ENCODE measurements at places on chromosomes 2 and 18. TPM values are rescaled to one million over a fixed set of nuclear protein-coding genes. Genes with fewer than 3 reads are reported as not detected.
A peak's percentile ranks its signal among the peaks of the same experiment; 100 is the strongest.

- no peak for DNase-seq
Measured at GRCh38 chr2:156537141-156537540, 101.0 kb downstream of the GPD2 start.

DNA sequence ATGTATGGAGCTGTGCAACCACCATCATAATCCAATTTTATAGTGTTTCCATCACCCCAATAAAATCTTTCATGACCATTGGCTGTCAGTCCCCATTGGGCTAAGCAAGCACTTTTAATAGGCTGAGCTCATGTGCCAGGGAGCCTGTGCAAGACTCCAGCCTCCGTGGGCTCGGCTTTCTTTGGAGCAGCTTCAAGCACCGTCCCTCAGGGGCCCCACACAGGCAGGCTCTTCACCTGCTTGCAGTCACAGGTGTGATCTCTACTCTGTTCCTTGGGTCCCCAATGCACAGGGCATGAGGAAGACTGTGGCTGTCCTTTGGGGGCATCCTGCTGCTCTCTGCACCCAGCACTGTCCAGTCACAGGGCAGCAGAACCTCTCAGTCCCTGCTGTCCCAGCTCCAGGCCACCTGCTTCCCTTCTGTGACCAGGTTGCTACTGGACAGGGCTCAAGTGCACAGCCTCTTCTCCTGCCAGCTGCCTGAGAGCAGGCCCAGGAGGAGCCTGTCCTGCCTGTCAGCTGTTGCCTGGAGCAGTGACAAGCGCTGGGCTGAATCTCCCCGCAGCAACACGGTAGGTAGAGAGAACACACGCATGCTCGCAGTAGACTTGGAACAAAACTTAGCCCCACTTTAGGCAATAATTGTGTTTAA, 40.7 kb upstream of the TMEM131 start:
- DNase-seq: no peak

- DNase-seq: no peak
Measured at GRCh38 chr18:35283923-35284794, 5.9 kb downstream of the ZSCAN30 start.

DNA sequence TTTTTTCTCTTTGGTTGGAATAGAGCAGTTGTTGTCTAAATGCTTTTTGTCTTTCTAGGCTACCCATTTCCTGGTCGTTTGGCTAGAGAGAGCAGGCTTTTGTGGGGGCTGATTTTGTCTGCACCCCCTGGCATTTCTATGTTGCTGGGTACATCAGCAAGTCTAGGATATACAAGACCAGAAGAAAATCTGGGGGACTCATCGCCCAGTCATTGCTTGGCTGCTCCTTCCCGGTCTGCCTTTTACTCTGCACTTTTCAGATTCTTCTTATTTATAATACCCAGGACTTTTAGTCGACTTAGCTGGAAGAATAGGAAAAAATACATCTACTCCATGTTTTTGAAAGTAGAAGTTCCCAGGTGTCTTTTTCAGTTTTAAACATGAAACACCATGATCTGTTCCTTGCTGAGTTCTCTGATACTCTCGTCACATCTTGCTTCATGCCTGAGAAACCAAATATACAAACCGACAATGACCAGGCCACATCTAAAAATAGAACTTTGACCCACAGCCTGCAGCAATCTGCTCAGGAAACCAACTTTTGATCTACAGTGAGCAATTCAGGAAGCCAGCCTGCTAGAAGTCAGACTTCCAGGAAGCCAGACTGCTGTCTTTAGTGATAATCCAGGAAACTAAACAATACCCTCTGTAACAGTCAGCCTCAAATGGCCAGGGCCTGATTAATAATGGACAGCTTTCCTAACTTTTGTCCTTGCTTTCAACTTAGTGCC, 163.8 kb upstream of the MEX3C start:
- DNase-seq: no peak

- DNase-seq: no peak
Measured at GRCh38 chr2:18247282-18248110, 313.0 kb downstream of the RDH14 start.

- DNase-seq: no peak
Measured at GRCh38 chr18:3526421-3527354, 76.7 kb downstream of the TGIF1 start.

The BZW1 gene
- polyA plus RNA-seq: 268 TPM

DNA sequence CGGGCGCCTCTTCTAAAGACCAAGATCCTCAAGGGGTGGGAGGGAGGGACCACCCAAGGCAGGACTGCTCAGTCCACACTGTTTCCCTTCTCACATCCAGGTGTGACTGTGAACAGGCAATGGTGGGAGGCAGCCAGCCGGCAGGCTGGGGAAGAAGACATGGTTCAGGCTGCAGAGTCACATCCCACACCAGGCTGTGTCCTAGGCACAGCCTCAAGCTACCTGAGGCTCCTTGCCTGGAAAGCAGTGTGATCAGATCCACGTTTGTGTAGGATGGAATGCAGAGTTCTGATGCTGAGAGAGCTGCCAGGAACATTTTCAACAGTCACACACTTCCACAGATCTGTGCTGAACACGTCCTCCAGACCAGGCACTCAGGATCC, 16.4 kb downstream of the SLC66A2 start:
- no peak for DNase-seq

The GKN1 gene
- polyA plus RNA-seq: not detected

- no peak for DNase-seq
Measured at GRCh38 chr18:12754511-12754910, 51.7 kb downstream of the PSMG2 start.

DNA sequence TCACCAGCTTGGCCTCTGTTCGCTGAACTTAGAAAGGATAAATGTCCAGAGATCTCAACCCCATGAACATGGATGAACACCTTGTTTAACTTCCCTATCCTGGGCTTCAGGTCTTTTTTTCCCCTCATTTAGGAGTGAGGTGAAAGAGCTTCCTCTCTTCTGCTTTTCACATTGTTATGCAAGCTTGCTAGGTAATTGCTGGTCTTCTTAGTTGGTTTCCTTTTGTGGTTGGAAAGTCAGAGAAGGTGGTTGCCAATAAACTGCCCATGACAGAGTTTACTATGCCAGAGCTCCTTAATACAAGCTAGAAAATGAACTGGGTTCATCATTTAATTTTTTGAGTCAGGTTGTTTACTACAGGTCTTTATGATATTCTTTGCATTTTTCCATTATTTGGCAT, 16.6 kb downstream of the SLC9A4 start:
- DNase-seq: no peak

DNA sequence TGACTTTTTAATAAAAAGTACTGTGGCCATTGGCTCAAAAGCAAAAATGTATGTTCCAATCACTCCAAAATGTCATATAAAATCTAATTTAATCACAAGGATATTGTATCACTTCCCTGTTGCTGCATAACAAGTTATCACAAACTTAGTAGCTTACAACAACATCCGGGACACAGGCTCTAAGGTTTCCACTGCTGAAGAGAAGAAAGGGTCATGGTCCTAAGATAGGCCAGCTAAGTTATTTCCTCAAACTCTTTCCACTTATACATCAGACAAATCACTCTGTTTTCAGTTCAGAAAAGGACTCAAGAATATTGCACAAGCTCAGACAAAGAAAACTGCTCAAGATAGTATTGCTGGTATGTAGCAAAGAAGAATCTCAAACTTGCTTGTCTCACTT, 78.5 kb upstream of the SULT1C3 start:
- DNase-seq: no peak

DNA sequence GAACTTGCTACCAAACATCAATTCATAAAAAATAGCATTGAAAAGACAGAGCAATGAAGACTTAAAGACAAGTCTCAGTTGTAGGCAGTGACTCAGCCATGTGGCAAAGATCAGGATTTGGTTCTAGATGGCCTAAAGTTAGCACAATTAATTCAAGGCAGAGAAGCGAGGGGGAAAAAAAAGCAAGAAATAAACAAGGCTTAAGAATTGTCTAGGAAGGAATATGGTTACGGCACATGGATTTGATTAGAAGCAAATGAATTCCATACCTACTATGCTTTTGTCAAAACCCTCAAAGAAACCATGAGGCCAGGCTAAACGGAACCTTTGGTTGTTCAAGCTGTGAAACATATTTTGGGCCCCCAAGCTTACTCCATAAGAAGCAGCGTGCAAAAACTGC, 362.2 kb upstream of the KCNH7 start:
- no peak for DNase-seq

DNA sequence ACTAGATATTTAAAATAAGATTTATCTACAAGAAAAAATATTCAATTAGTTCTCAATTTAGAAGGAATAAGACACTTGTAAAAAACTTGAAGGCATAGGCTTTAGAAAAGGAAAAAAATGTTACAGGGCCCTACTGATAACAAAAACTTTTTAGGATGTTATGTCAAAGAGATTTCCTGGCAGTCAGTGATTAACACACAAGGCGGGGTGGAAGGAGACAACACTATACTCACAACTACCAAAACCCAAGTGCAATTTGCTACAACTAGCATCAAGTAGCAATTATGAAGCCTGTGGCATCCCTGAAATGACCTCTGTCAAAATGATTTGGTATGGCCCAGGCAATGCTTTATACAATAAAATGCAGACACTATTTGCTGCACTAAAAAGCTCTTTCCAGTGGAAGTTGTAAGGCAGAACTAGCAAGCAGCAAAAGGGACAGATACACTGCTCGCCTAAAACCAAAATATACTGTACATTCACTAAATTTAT, 15.3 kb downstream of the STRN start:
- no peak for DNase-seq

DNA sequence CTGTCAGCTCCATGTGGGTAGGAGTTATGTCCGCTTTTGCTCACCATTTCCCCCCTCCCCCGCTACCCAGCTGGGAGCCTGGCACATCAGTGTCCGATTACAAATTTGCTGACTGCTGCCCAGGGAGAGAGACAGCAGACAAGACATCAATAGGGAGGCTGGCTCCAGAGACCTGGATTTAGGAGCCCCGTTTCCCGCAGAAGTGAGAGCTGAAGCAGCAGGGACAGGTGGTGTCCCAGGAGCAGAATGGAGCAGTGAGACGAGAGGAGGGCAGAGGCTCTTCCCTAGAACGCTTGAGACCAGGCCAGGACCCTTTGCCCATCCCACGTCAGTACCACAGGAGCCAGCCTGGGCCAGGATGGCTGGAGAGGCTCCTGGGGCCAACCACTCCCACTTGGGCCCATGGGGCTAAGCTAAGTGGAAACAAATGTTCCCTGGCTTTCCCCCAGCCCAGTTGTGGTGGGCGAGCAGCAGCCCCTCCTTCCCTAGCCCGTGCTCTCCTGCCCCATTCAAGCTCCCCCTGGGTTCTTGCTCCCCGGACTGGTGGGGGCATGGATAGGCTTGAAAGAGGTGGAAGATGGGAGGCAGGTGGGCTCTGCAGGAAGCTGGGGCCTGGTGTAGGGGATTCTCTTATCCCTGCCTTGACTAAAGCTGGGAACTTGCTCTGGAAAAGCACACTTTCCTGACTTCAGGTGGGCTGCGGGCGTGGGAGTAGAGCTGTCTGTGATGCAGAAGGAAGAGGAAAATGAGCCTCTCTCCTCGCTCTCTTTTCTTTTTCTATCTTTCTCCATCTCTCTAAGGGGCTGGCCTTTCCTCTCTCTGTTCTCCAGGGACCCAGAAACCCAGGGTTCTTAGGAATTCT, 4.1 kb upstream of the WNT6 start:
- no peak for DNase-seq

- no peak for DNase-seq
Measured at GRCh38 chr2:23452853-23453420, 68.0 kb downstream of the KLHL29 start.

DNA sequence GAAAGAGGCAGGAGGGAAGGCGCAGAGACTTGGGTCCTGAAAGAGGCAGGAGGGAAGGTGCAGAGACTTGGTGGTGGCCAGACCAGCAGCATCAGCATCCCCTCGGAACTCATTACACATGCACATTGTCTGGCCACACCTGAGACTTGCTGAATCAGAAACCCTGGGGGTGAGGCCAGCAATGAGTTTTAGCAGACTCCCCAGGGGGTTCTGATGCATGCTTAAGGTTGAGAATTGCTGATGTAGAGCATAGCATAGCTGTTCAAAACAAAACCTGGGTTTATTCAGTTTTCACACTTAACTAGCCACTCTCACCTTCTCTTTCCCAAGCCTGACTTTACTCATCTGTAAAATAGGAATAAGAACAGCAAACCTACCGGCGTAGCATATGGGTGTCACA, 122.9 kb downstream of the MRO start:
- no peak for DNase-seq

DNA sequence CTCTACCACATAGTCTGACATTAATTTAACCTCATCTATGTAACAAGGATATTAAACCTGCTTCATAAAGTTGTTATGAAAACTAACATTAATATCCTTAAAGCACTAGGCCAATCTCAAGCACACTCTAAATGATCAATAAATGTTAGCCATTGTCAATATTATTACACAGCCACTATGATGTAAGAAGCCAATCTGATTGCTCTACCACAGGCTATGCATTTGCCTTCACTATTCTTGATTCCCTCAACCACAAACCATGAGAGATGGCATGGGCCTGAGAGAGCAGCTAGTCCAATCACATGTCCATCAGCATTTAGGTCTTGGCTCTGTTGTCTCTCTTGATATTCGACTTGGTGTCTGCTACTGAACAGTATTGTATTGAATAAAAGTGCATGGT, 4.2 kb downstream of the SLC25A12 start:
- no peak for DNase-seq

- peak; percentile 11 for DNase-seq
Measured at GRCh38 chr2:43950383-43951008, 45.3 kb downstream of the LRPPRC start.

The ANKRD30B gene
- 0.49 TPM for polyA plus RNA-seq

DNA sequence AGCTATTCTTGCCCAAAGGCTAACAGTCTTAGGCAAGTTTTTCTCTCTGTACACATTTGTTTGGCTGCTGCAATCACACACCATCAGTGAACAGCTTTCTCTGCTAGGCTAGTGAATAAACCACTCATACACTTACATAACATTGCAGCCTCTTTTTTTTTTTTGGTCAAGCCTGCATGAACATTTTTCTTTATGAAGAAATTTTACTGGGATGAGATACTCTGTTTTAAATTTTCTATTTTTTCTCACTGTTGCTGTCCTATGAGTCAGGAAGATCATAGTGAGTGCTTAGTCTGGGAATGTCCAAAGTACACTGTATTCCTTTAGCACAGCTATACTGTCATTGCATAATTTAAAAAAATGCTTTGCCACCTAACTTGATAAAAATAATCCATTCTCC, 58.5 kb downstream of the ROCK1 start:
- no peak for DNase-seq

GRCh38 chr18:32607816-32608215, 137.1 kb upstream of the GAREM1 start:
- DNase-seq: no peak

The FAM210A gene
- 20.5 TPM for polyA plus RNA-seq

- DNase-seq: no peak
Measured at GRCh38 chr18:22650247-22650646, 232.5 kb upstream of the CTAGE1 start.

The APOB gene
- 2.1 TPM for polyA plus RNA-seq

DNA sequence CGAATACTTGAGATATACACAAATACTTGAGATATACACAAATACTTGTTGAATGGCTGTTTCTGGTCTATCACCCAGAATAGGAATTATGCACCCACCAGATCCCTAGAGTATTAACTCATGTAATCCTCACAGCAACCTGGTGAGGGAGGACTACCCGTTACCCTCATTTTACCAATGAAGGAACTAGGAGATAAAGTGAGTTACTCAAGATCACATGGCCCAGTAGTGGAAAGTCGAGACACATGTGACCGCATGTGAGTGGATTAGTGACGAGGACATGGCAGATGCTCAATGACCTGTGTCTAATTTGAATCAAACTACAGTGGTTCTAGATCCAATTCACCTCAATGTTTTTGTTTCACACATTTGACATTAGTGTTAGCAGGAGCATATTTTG, 2.4 kb downstream of the MOGAT1 start:
- no peak for DNase-seq

The BCL2 gene
- 27.1 TPM for polyA plus RNA-seq

- DNase-seq: no peak
Measured at GRCh38 chr18:44761812-44762211, 81.1 kb downstream of the SETBP1 start.
